CD4-positive, alpha-beta T cell treated with Interleukin-12 subunit alpha and Interleukin-12 subunit beta, for 1 hour (primary cell): ENCODE measurements at places on chromosomes 2 and 18.

DNA sequence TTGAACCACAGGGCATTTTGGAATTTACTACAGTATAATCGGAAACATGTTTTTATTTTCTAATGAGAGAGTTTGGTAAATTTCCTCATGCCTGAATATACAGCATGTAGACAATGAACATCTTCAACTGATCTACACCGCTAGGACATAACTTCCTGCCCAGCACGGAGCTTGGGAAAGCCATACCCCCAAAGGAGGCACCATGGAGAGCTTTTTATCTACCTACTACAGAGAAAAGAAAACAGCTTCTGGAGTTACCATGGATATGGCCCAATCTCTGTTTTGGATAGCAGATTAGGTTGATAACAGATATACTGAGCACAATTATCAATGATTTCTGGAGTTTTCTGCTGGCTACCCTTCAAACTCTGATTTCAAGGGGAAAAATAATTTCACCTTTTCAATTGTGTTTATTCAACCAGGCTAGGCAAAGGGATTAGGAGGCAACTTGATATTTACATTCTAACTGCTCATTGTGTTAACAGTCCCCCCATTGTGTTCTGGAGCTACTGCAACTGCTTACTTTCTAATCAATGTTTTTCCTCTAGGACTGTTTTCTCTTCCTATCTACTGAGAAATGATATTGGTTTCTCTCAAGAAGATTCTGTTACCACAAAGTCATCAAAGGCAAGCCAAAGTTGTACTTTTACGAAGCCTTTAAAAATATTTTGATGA, 123.0 kb upstream of the ARHGAP28 start:
- no peak for DNase-seq

- no peak for DNase-seq
Observed at GRCh38 chr18:12766986-12767433, 64.2 kb downstream of the PSMG2 start.

DNA sequence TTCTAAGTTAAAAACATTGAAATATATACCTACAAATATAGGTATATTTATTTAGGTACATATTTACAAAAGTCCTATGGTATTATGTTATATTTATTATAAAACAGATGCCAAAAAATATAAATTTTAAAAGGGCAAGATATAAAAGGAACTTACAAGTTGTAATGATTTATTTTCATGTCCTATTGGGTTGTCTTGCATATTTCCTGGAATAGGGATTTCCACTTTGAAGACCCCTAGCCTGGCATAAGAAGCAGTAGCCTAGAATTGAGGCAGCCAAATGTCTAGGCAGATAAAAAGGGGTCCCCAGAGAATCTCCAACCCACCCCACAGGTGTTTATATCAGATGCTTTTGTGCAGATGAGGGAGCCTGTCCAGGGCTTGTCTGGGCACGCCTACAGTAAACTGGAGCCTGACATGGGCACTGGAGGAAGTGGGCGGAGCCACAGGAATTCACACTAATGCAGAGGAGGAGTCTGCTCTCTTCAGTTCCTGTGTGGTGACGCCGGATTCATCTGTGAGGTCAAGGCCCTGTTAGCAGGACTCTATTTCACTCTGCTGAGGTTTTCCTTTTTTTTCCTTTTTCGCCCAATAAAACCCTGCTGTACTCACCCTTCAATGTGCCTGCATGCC, 1088.9 kb upstream of the PIK3C3 start:
- DNase-seq = no peak

GRCh38 chr18:33184175-33184574, 256.3 kb downstream of the CCDC178 start:
- no peak for DNase-seq

- no peak for DNase-seq
Observed at GRCh38 chr2:203582468-203582867, 47.4 kb upstream of the RAPH1 start.

DNA sequence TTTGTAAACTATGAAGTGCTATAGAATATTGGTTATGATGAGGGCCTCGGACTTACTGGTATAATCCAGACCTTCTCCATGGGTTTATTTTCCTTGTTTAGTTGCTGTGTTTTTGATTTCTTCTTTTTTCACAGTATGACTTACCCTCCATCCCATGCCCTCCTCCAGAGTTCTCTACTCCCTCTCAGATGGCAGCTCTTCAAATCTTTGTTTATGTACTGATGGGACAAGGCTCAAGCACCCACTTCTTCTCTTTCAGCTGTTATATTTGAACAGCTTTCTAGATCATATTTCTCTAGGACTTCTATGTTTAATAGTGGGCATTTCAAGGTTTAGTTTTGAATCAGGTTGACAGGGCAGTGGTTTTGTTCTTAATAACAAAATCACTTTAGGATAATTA, 43.9 kb downstream of the CLIP4 start:
- no peak for DNase-seq

DNA sequence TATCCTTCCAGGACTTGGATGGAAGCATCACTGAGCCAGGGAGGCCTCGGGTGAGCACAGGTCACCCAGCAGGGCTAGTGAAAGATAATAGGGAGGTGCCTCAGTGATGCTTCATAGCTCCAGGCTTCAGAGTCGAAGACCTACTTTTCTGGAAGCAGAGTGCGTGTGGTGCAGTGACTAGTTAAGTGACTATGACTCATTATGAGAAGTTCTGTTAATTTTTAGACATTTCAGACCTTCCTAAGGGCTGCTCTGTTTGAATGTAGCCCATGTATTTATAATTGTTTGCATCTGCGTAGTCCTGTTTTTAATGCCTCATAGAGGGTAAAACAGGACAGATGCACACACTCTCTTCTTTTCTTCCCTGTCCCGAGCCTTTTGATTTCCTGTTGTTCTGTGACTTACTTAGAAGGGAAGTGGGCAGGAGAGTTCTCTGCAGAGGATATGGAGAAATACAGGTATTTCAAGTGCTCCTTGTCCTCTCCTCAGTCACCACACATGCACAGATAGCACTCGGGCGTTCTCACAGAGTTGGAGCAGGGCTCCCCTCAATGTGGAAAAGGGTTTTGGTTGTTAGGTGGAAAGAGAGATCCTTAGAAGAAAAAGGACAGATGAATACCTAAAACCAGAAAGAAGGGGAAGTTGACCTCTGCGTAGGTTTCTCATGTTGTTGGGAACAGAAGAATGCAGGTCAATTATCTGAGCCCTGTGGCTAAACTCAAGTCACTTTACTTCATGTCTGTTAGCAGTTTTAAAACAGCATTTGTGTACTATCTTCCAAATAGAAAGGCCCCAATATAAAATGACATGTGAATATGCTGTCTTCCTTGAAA, 34.7 kb downstream of the RALB start:
- no peak for DNase-seq

DNA sequence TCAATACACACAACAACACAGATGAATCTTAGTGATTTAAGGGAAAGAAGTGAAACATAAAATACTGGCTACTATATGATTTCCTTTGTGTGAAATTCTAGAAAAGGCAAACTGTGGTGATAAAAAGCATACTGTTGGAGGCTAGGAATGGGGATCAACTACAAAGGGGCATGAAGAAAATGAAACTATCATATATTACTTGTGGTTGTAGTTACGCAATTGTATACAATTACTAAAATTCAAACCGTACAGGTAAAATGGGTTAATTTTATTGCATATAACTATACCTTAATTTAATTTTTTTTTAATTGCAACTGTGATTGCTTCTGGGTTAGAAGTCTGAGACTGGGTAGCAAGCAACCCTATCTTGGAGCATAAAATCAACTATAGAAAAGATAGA, 41.7 kb upstream of the ABI2 start:
- no peak for DNase-seq
